CD4-positive, alpha-beta T cell treated with Interleukin-21 for 1 hour (primary cell): ENCODE measurements at places on chromosomes 2 and 18.

- DNase-seq: peak; percentile 67
Observed at GRCh38 chr18:47100212-47100831, 50.0 kb downstream of the HDHD2 start.

DNA sequence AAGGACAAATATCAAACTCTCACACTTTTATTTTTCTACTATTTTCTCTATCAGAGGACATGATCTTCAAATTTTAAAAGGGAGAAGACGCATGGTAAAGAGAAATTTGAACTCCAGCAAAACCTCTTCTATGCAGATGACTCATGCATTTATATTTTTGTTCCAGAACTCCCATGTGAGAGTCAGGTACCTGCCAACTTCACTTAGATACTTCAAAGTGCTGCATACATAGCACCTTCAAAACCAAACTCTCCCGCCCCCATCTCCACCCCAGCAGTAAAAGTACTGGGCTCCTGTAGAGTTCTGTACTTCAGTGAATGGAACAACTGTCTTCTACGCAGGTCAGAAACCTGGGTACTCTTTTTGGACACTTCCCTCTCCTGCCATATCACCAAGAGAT lies 398.3 kb downstream of the TGIF1 start:
- no peak for DNase-seq

- no peak for DNase-seq
Observed at GRCh38 chr2:69411120-69411519, 24.1 kb upstream of the GFPT1 start.

- DNase-seq: peak; percentile 58
Observed at GRCh38 chr18:49858309-49859020, 45.1 kb upstream of the ACAA2 start.

DNA sequence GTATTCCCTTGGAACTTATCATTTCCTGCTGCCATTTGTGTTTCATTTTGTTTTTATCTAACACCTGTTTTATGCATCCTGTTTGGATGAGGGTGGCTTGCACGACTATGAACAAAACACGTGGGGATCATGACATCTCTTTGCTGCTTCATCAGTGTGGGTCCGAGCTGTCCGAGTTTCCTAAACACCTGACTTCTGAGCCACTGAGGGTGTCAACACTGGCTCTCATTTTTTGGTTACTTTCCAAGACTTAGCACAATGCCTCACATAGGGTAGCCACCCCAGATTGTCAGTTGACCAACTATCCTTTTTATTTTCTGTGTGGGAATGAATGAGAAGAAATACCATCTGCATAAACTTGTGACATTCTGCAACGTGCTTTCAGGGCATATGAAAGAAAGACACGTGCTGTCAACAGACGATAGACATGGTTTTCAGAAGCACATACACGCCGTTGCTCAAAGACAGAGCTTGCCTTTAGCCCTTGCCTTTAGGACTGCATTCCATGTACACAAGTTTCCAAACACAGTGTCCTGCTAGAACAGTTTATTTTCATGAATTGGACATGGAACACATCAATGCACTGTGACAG lies 166.7 kb downstream of the MYT1L start:
- no peak for DNase-seq

DNA sequence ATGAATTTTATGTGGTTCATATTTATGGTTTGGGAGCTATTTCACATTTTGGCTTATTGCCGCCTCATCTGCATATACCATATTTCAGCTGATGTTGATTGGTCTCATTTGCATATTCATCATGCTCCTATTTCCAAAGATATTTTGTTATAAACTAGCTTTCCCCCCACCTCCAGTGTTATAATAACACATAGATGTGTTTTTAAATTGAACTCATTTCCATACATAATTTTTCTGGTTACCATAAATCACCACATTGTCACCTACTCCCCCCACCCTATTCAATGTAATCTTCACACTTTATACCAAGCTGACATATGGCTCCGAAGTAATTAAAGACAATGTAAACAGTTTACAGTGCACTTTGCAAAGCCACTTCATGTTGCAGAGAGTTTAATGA lies 101.2 kb downstream of the FSHR start:
- DNase-seq: no peak

- DNase-seq: no peak
Observed at GRCh38 chr2:1869987-1870386, 125.7 kb upstream of the PXDN start.

DNA sequence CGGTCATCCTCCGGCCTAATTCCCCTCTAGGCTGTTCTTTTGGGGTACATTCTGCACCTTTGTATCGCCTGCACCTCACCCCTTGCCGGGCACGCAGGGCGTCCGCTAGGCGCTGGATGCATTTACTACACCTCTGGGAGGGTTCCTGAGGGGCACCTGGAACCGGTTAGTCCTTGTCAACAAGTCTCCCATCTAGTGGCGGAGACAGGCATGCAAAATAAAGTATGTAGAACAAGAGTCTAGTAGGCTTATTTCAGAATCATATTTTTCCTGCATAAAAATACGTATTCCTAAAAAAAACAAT lies 705 bp upstream of the TEX261 start:
- DNase-seq: peak; percentile 71

GRCh38 chr2:24220554-24221291 lies 45.9 kb downstream of the FAM228A start:
- DNase-seq: no peak

DNA sequence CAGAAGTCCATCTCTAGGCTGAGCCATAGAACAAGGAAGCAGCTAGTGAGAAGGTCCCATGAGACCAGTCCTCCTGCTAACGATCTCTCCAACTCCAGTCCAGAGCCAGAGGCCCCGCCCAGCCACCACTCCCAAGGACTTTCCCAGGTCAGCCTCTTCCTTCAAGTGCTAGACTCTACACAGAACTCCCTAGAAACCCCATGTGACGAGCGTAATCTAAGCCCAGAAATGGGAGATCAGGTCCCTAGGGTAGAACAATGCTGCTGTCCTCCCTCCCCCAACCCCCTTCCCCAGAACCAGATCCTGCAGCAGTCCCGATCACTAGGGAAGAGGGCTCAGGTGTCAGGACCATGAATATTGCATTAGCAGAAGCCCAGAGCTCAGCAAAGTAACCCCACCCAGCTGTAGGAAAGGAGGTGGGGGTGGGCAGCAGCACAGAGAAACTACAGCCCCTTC lies 6.9 kb downstream of the DCTN1 start:
- DNase-seq: no peak

GRCh38 chr18:41324934-41325333 lies 630.1 kb upstream of the PIK3C3 start:
- DNase-seq: no peak

DNA sequence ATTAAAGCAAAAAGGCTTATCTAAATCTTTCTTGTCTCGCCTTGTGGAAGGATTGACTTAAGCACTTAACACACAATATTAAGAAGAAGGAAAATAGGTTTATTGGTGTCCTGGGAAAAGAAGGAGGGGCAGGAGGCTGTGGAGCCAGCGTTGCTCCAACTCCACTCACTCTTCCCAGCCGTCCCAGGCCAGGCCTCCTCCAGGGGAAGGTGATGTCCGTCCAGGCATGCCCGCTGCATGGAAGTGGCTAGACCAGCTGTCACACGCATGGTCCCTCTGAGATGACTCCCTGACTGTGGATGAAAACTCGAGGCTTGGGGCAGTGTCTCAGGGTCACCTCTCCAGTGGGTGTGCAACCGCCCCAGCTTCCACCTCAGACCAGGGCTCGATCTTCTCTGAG lies 281.1 kb downstream of the GALR1 start:
- no peak for DNase-seq

DNA sequence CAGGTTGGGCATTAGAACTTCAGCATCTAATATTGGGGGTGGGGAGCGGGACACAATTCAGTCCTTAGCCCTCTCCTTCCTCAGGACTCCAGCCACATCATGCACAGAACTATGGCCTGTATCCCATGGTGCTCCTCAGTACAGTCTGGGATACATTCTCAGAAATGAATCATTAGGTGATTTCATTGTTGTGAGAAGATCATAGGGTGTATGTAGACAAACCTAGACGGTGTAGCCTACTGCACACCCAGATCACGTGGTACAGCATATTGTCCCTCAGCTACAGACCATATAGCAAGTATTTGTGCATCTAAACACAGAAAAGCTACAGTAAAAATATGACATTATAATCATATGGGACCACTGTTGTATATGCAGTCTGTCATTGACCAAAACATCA lies 23.2 kb upstream of the IMP4 start:
- no peak for DNase-seq

- DNase-seq: no peak
Observed at GRCh38 chr2:175275539-175275938, 94.0 kb upstream of the ATP5MC3 start.

- DNase-seq: no peak
Observed at GRCh38 chr18:63177259-63177658, 142.3 kb downstream of the BCL2 start.

- no peak for DNase-seq
Observed at GRCh38 chr2:159230145-159230877, 56.2 kb downstream of the WDSUB1 start.

DNA sequence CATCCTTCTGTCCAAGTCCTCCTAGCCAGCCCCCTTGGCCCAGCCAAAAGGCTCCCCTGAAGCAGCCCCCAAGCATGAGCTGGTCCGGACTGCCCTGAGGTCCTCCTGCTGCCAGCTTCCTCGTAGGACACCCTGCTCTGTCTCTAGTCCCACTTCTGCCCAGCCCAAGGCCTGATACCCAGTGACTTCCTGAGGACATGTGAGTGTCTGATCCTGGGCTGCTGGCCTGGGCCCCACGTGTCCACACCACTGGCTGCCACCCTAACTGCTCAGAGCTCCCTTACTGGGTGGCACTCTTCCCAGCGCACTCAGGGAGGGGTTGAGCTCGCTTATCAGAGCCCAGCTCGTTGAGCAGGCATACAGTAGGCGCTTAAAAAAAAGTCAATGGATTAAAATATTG lies 34.4 kb upstream of the PDIA6 start:
- no peak for DNase-seq

GRCh38 chr2:70143314-70144150 lies 47.3 kb downstream of the C2orf42 start:
- peak; percentile 69 for DNase-seq

DNA sequence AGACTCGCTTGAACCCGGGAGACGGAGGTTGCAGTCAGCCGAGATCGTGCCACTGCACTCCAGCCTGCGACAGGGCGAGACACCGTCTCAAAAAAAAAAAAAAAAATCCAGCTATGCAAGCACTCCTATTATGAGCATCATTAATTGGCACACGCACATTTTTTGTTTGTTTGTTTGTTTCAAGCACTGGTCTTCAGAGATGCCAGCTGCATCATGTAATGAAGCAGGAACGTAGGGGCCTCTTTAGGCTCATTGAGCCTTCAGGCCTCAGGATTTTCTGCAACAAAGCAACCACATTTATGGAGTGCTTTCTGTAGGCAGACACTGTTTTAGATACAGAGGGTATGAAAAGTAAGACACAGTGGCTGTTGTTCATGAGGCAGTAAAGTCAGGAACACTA lies 585.8 kb downstream of the CNTNAP5 start:
- DNase-seq: no peak

GRCh38 chr2:85395912-85396475 lies 14.2 kb downstream of the CAPG start:
- no peak for DNase-seq

- no peak for DNase-seq
Observed at GRCh38 chr18:74836296-74837139, 238.8 kb downstream of the ZNF407 start.
